ENCODE measurements at places on chromosomes 5 and 9.
A peak's percentile ranks its signal among the peaks of the same experiment; 100 is the strongest.

DNA sequence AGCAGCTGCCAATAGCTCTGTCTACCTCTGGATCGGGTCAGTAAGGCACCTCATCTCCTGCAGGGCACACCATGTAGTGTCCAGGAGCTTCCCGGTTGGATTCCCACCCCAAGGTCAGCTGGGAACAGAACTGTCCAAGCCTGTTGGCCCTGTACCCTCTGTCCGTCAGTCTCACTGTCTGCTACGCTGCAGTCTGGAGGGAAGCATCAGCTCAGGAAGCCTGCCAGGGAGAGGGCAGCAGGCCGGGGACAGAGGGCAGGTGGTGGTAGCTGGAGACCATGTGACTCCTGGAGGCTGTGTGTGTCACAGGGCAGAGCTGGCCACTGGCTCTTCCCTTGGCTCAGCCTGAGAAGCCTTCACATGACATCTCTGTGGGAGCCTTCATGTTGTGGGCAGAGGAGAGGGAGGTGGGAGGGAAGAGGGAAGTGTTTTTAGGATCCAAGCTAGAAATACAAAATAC lies 134.5 kb downstream of the SEC61B start:
- DNase-seq: no peak

GRCh38 chr5:58993461-58993860 lies 410.6 kb downstream of the RAB3C start:
- no peak for DNase-seq

GRCh38 chr5:140225396-140225795 lies 50.4 kb downstream of the CYSTM1 start:
- DNase-seq: no peak

GRCh38 chr5:157265714-157266285 lies at the start of gene CYFIP2:
TSS of gene CYFIP2 (plus strand) at chr5:157266123. CDS start at chr5:157285362, 19,239 bp downstream.
- DNase-seq: peak; percentile 61

DNA sequence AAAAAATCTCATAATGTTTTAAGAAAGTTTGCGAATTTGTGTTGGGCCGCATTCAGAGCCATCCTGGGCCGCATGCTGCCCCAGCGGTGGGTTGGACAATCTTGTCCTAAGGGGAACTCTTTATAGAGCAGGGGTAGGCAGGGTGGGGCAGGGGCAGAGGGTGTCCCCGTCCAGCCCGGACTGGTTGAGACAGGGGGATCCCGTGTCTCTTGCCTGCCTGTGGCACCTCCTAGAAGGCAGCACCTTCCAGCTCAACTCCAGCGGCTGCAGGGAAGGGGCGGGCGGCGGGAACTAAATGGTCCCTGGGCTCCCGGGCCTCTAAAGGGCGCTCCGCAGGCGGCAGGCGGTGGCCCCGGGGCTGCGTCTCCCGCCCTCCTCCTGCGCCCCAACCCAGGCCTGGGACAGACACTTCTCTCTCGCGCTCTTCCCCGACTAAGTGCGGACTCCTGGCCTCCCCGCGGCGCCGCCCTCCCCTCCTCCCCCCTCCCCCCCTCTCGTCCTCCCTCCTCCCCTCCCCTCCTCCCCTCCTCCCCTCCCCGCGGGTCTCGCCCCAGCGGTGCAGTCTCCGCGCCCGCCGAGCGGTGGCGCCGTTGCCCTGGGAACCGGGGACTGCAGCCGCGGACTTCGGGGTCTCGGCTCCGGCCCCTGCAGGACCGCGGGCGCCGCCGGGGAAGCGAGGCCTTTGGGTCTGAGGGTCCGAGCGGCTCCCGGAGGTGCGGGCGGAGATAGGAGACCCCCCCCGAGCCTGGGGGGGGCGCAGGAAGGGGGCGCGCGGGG lies 132.6 kb downstream of the MRPL36 start:
- peak; percentile 68 for DNase-seq

DNA sequence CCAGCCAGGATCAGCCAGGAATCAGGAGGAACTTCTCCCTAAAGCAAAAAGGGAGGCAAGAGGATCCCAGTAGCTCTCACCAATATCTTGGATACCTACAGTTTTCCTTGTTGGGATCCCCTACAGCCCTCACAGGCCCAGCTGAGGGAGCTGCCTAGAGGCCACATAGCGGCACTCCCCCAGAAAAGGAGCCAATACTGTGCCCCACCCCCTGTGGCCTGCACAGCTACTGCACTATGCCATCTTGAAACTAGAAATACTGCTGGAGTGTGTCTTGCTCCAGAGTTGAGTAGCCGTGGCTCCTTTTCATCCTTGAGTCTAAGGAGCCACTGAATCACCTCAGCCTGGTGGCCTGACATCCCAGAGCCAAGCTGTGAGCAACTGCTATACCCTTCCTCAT lies 22.3 kb upstream of the TRPM6 start:
- no peak for DNase-seq

GRCh38 chr9:108545436-108545835 lies 310.4 kb downstream of the ACTL7B start:
- no peak for DNase-seq

GRCh38 chr5:113379936-113380806 lies 54.6 kb downstream of the TSSK1B start:
- DNase-seq: no peak

DNA sequence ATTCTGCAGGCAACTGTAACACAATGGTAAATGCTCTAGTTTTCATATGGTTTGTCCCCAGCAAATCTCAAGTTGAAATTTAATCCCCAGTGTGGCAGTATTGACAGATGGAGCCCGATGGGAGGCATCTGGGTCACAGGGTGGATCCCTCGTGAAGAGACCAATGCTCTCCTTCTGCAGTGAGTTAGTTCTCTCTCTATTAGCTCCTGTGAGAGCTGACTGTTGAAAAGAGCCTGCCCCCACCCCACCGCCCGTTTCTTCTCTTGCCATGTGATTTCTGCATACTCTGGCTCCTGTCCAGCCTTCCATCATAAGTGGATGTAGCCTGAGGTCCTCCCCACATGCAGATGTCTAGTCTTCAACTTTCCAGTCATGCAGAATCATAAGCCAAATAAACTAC lies 27.0 kb downstream of the IARS1 start:
- DNase-seq: no peak

- DNase-seq: no peak
Observed at GRCh38 chr5:81265101-81265500, 32.0 kb downstream of the CKMT2 start.

- DNase-seq: no peak
Observed at GRCh38 chr5:65255294-65255693, 226.4 kb downstream of the ADAMTS6 start.

GRCh38 chr5:44646016-44646415 lies 162.7 kb upstream of the MRPS30 start:
- DNase-seq: no peak

- DNase-seq: no peak
Observed at GRCh38 chr5:21684992-21685391, 1168.2 kb downstream of the CDH12 start.

- peak; percentile 39 for DNase-seq
Observed at GRCh38 chr5:136769900-136770684, 404.7 kb upstream of the TRPC7 start.

GRCh38 chr5:111968459-111968858 lies 211.5 kb upstream of the NREP start:
- no peak for DNase-seq

- DNase-seq: no peak
Observed at GRCh38 chr9:72734631-72735030, 213.2 kb downstream of the TMC1 start.

- no peak for DNase-seq
Observed at GRCh38 chr9:93586290-93587057, 10.1 kb downstream of the PHF2 start.

GRCh38 chr5:134552301-134552700 lies 26.8 kb downstream of the JADE2 start:
- no peak for DNase-seq

DNA sequence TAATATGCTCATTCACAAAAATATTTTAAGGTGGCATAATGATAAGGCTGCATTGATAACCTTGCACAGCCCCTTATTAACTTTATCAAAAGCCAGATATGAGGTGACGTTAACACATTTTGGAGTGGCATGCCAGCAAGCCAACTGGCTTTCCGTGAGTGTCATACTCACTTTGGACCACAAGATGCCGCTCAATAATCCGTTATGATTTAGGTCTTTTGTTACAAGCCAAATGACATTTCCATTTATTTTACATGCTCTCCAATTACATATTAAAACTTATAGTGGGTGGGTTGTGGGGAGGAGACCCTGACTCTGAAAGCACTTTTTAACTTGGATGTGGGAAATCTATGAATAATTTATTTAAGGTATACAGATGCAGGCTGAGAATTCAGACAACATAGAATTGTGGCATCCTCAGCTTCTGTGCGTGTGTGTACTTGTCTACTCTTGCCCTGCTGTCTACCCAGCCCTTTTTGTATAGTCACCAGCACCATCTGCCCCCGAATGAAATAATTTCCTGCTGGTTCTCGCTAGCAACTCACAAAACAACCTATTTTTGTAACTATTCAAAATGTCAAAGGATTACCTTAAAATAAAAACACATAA lies 305.1 kb downstream of the PSAT1 start:
- DNase-seq: peak; percentile 79

- DNase-seq: no peak
Observed at GRCh38 chr9:110763568-110763967, 95.0 kb downstream of the MUSK start.

DNA sequence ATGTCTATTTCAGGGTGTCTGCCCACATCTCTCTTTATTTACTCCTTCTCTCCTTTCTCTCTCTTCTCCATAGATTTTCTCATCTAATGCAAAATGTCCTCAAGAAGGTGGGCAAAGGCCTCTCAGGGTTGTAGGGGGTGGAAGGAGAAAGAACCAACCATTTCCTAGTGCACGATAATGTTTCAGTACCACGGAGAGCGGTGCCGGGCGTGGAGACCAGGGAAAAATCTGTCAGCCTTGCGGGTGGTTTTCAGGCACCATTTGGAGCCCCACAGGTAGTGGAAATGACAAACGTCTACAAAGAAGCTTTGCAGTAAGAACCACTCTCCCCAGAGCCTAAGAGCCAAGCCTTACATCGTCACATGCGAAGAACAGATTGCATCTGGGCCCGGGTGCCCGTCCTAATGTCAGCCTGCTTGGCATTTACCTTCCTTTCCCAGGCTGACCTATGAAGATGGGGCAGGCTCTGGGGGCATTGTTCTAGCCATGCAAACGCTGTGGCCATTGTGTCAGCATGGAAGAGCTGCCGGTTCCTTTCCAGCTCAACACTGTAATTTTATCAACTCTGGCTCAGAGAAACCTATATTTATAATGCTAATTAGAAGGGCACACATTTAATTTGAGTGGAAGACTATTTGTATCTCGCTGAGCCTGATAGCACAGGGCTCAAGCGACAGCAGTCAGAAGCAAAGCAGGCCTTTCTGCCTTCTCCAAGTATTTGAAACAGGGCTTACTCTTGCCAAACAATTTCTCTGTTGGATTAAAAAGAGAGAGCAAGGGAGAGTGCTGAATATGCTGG lies 430.1 kb upstream of the WWC1 start:
- no peak for DNase-seq

DNA sequence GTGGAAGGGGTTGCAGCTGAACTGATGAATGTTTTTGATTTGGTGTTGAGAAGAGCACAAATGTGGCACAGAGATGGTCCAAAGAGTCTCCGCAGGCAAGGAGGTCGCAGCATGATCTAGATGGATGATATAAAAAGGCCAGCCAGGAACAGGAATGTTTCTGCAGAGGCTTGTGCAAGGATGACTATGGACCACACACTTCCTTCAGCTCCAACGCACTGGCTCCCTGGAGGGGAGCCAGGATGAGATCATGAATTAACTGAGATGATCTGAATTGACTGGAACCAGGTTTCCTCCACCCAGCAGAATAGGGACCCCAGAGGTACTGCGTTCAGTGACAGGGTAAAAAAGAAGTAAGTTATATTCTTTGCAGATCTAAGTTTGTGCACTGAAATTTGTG lies 89.0 kb downstream of the ARSB start:
- no peak for DNase-seq

DNA sequence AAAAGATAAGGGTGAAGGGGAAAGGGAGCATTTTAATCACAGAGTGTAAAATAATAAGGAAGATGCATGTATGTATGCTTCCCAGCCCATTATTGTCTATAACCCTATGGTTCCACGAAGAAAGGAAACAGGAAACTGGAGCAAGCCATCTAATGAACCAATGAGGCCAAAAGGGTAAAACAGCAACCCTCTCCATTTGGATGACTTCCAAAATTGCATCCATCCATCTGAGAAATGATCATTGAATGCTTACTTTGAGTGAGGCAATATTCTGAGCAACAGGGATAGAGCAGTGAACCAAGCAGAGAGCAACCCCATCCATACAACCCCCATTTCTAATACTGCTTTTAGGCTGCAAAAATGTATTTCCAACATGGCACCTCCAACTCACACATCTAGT lies 46.9 kb downstream of the ARL15 start:
- DNase-seq: no peak

DNA sequence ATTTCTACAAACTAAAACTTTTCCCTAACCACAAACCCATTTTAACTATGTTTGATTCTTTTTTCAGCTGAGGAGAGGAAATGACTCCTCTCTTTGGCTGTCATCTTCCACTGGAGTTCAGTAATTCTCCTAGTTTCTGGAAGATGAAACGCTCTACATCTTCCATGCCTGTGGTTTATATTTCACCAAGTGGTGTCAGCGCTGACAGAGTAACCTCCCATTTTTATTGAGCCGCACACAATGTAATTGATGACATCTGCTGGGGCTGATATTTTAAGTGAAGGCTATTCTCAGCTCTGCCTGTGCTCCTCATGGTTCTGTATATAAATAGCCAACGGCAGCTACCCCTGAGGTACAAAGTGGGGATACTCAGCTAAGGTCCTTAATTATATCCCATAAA lies 234.6 kb downstream of the SPOCK1 start:
- DNase-seq: no peak

DNA sequence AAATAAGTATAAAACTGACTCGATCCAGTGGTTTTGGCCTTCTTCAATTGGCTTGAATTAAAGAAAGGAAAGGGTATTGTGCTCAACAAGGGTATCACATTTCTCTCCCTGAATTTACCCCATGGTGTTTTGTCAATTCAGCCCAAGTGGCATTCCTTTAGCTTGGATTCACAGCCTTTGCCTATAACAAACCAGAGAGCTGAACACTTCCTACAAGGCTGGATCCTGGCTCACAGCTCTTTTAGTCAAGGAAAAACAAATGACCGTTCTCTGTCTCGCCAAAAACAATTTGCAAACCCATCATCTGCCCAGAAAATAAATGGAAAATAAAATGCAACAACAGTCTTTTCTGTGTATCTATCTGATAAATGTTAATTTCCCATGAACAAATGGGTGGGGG lies 5.7 kb downstream of the ZNF366 start:
- DNase-seq: no peak

- peak; percentile 57 for DNase-seq
Observed at GRCh38 chr5:141560151-141560550, 58.6 kb downstream of the DIAPH1 start.

- DNase-seq: peak; percentile 42
Observed at GRCh38 chr5:132272311-132273210, 15.1 kb downstream of the PDLIM4 start.

All from NCI-H1436 (cell line).